ENCODE measurements at places on chromosomes 12 and 14. TPM values are rescaled to one million over a fixed set of nuclear protein-coding genes. Genes with fewer than 3 reads are reported as not detected.

RGS6 gene
- total RNA-seq: 2.0 TPM

SLC4A8 gene
- 2.6 TPM for total RNA-seq

ATXN7L3B gene
- 25.4 TPM for total RNA-seq

PTPRQ gene
- total RNA-seq: not detected

OAS3 gene
- 50.1 TPM for total RNA-seq

DPF3 gene
- total RNA-seq: 4.3 TPM

SLCO1A2 gene
- not detected for total RNA-seq

ADAM21 gene
- total RNA-seq: not detected

IFNG-AS1 gene
- total RNA-seq: 0.41 TPM

NRIP2 gene
- not detected for total RNA-seq

CAMKK2 gene
- total RNA-seq: 41.0 TPM

CLEC14A gene
- total RNA-seq: not detected

CELA1 gene
- total RNA-seq: not detected

AP1G2 gene
- total RNA-seq: 137 TPM

ASCL1 gene
- 0.08 TPM for total RNA-seq

ARHGAP9 gene
- 102 TPM for total RNA-seq

FAM234B gene
- total RNA-seq: 6.6 TPM

- H3K36me3 ChIP-seq: no peaks in the 10 kb centered on the region
- H3K4me1 ChIP-seq: no peaks in the 10 kb centered on the region
- DNase-seq: no peak
- H3K27me3 ChIP-seq: no peaks in the 10 kb centered on the region
- H3K4me3 ChIP-seq: no peak overlapping the region
Measured at GRCh38 chr12:79187032-79187431, 322.5 kb downstream of the SYT1 start.

DNA sequence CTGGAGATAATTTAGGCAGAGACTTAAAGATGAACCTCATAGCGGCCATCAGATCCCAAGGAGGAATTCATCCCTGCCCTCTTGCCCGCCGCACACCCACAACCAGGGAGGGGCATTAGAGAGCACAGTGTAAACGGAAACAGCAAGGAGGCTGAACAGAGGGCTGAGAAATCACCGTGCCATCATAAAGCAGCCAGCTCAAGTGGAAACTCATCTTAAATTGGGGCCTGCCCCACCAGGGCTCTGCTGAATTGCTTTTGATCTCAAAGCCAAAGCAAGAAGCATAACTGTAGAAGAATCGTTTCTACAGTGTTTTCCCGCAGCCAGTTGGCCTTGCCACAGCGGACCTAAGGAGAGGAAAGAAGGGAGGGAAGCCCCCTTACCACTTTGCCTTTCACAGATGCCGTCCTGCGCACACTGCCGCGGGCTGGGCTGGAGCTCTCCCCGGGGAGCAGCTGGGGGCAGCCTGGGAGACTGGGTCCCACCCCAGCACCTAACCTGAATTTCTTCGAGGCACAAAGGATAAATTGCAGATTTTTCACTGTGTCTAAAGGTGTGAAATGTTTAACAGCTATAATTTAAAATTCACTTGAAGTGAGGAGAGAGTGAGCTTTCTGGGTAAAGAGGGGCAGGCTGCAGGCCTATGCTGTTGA, 51.8 kb upstream of the MMP17 start:
- no peaks in the 10 kb centered on the region for H3K27me3 ChIP-seq
- H3K36me3 ChIP-seq: peaks cover 40% of the 10 kb centered on the region
- H3K4me3 ChIP-seq: no peak overlapping the region
- DNase-seq: no peak

DNA sequence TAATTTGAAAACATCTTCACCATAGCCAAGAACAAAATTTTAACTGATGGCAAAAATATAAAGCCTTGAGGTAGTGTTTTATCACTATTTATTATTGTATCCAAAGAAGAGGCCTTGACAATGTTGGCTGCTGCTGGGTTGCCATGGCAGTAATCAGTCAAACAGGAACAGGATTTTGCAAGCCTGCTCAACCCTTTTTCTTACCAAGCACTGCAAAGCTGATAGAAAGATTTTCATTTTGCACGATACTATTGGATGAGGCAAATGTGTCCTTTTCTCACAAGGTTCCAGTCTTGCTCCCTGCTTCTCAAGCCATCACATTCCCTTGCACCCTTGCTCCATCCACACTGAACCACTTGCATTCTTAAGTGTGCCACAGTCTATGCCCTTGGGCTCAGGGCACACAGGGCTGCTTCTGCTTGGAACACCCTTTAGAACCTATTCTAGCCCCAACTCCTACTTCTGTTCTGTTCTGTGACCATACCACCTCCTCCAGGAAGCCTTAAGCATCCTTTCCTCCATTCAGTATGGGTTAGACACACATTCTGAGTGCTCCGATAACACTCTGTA, 76.5 kb upstream of the AMIGO2 start:
- no peak overlapping the region for H3K27ac ChIP-seq
- H3K4me1 ChIP-seq: peaks cover 25% of the 10 kb centered on the region
- no peaks in the 10 kb centered on the region for H3K27me3 ChIP-seq
- H3K36me3 ChIP-seq: peaks cover 21% of the 10 kb centered on the region
- no peak for DNase-seq
- H3K4me3 ChIP-seq: no peak overlapping the region

- peaks cover 9% of the 10 kb centered on the region for H3K27me3 ChIP-seq
- no peak overlapping the region for H3K27ac ChIP-seq
- H3K36me3 ChIP-seq: peaks cover 4% of the 10 kb centered on the region
- H3K4me1 ChIP-seq: peaks cover 12% of the 10 kb centered on the region
Measured at GRCh38 chr12:124633365-124634362, 66.3 kb upstream of the NCOR2 start.

DNA sequence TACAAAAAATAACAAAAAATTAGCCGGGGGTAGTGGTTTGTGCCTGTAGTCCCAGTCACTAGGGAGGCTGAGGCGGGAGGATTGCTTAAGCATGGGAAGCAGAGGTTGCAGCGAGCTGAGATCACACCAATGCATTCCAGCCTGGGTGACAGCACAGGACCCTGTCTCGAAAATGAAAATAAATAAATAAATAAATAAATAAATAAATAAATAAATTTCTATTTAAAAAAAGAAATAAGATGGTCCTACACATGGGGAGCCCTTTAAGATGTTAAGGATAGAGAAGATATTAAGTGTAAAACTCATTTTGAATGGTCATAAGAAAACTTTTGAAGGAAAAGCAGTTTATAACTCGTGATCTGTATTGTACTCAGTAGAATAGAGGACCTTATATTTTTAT, 8.2 kb upstream of the MRPL42 start:
- H3K27me3 ChIP-seq: peaks cover 8% of the 10 kb centered on the region
- no peak for DNase-seq
- no peak overlapping the region for H3K4me3 ChIP-seq
- H3K27ac ChIP-seq: no peak overlapping the region
- H3K36me3 ChIP-seq: no peaks in the 10 kb centered on the region
- H3K4me1 ChIP-seq: no peaks in the 10 kb centered on the region

- no peak overlapping the region for H3K4me3 ChIP-seq
- H3K36me3 ChIP-seq: no peaks in the 10 kb centered on the region
- no peak for DNase-seq
- H3K27ac ChIP-seq: no peak overlapping the region
- no peaks in the 10 kb centered on the region for H3K4me1 ChIP-seq
- H3K27me3 ChIP-seq: peaks cover 5% of the 10 kb centered on the region
Measured at GRCh38 chr12:119447618-119448017, 113.1 kb downstream of the CCDC60 start.

GRCh38 chr12:127280393-127281275, 986.3 kb upstream of the TMEM132C start:
- no peaks in the 10 kb centered on the region for H3K27me3 ChIP-seq
- H3K4me3 ChIP-seq: no peak overlapping the region
- H3K27ac ChIP-seq: no peak overlapping the region
- DNase-seq: peak; percentile 58
- H3K36me3 ChIP-seq: no peaks in the 10 kb centered on the region
- peaks cover 7% of the 10 kb centered on the region for H3K4me1 ChIP-seq

GRCh38 chr14:101708853-101709532, 52.5 kb upstream of the PPP2R5C start:
- no peak overlapping the region for H3K4me3 ChIP-seq
- H3K27ac ChIP-seq: no peak overlapping the region
- H3K27me3 ChIP-seq: peaks cover 10% of the 10 kb centered on the region
- no peak for DNase-seq

DNA sequence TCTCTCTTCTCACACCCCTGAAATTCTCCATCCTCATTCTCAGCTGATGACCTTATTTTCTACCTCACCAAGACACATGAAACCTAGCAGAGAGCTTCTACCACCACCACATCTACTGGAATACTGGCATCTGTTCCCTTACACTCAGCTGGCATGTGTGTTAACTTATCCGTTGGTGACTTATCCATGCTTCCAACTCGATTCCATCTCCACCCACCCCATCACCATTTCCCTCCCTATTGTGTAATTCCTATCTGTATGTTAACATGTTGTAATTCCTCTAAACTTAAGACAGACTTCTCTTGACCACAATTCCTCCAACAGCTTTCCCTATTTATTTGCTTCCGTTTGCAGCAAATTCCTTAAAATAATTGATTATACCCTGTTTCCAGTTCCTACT, 15.4 kb downstream of the C1S start:
- no peak overlapping the region for H3K4me3 ChIP-seq
- no peak for DNase-seq
- no peak overlapping the region for H3K27ac ChIP-seq
- peaks cover 17% of the 10 kb centered on the region for H3K27me3 ChIP-seq
- peaks cover 9% of the 10 kb centered on the region for H3K4me1 ChIP-seq

DNA sequence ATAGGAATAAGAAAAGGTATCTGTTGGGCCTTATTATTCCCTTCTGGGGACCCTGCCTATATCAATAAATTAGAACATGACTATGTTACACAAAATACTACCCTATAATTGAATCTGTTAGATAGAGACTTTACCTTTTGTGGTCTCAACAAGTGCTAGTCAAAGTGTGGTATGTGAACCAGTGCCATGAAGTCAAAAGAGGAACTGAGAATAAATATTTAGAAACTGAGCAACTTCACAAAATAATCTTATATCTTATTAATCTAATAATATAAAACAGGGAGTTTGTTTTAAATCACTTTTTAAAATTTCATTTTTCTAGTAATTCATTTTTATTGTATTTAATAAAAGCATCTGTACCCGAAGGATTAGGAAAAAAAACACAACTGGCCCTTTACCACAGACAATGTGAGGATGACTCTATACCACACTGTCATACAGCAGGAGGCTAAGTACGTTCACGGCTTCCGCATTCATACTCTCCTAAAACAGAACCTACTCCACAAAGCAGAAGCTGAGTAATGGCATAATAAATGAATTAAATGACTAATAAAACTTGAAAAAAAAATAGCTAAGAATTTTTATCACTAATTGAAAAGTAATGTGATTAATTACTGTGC, 42.1 kb downstream of the SEC23A start:
- no peak overlapping the region for H3K27ac ChIP-seq
- no peaks in the 10 kb centered on the region for H3K27me3 ChIP-seq
- H3K4me1 ChIP-seq: no peaks in the 10 kb centered on the region

GRCh38 chr12:122721057-122721545, 4.5 kb upstream of the HCAR3 start:
- H3K27ac ChIP-seq: peak overlapping the region; percentile 86
- H3K4me1 ChIP-seq: peaks cover 40% of the 10 kb centered on the region
- H3K27me3 ChIP-seq: no peaks in the 10 kb centered on the region
- DNase-seq: no peak
- H3K36me3 ChIP-seq: peaks cover 16% of the 10 kb centered on the region

DNA sequence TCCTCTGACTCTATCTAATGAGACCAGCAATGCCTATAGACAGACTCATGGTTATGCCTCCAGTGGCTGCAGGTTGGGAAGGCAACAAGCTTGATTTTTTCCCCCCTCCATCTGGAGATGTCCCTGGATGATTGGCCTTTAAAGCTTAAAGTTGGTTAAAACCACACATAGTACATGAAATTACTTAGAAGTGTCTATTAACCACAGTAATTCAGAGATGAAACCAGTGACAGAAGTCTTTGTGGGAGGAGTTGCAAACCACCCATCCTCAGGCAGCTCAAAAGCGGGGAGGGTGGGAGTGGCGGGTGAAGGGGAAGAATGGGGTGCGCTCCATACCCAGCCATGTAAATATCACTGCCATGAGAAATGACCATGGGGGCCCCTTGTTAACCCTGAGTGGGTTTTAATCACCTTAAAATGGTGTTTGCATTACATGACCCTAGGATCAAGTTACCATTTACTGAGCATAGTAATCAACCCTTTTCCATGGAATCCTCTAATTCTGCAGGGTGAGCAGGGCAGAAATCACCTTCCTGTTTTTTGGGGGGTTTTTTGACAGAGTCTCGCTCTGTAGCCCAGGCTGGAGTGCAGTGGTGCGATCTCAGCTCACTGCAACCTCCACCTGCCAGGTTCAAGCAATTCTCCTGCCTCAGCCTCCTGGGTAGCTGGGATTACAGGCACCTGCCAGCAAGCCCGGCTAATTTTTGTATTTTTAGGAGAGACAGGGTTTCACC, 133.5 kb downstream of the FOXN3 start:
- peak overlapping the region; percentile 28 for H3K4me3 ChIP-seq
- H3K27ac ChIP-seq: peak overlapping the region; percentile 45
- DNase-seq: peak; percentile 9
- no peaks in the 10 kb centered on the region for H3K27me3 ChIP-seq
- H3K4me1 ChIP-seq: peaks cover 75% of the 10 kb centered on the region

- H3K4me3 ChIP-seq: peak overlapping the region; percentile 72
- peaks cover 11% of the 10 kb centered on the region for H3K27me3 ChIP-seq
- H3K4me1 ChIP-seq: peaks cover 58% of the 10 kb centered on the region
- H3K36me3 ChIP-seq: no peaks in the 10 kb centered on the region
- H3K27ac ChIP-seq: peak overlapping the region; percentile 66
Measured at GRCh38 chr12:51393676-51394545, 2.7 kb upstream of the GALNT6 start.

DNA sequence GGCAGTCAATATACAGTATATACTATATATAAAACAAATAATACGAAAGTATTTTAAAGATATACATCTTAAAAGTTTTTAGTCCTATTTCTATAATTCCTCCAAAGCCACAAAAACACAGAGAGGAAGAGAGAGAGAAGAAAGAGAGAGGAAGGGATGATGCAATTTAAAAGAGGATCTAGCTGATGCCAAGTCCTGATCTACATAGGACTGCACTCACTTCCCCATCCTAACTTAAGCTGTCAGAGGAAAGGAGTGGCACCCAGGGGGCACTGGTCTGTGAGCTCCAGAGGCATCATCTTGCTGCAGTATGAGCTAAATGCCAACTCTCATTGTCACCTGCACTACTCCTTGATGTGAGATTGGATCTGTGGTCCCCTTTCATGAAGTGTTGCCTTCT, 95.8 kb downstream of the C12orf42 start:
- no peaks in the 10 kb centered on the region for H3K4me1 ChIP-seq
- no peak overlapping the region for H3K4me3 ChIP-seq
- DNase-seq: no peak
- no peaks in the 10 kb centered on the region for H3K36me3 ChIP-seq

DNA sequence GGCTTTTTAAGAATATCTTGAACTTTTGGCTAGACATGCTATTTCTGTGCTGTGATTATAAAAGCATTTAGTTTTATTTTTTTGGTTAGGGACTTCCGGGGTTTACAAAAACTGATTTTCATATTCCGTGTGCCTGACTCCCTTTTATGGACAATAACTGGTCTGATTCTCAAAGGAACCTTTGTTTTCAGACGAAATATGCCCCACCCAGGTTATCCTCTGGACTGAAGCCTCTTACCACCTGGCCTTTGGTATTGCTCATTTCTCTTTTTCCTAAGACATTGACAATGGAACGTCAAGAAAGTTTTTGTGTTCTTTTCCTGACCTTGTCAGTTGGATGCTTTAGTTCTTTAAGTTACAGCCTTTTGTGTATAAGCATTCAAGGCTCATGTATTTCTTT, 10.8 kb downstream of the TIGAR start:
- no peak overlapping the region for H3K4me3 ChIP-seq
- DNase-seq: no peak
- H3K27ac ChIP-seq: no peak overlapping the region
- H3K27me3 ChIP-seq: no peaks in the 10 kb centered on the region
- H3K36me3 ChIP-seq: peaks cover 25% of the 10 kb centered on the region
